ENCODE measurements at places on chromosomes 6 and 20.

DNA sequence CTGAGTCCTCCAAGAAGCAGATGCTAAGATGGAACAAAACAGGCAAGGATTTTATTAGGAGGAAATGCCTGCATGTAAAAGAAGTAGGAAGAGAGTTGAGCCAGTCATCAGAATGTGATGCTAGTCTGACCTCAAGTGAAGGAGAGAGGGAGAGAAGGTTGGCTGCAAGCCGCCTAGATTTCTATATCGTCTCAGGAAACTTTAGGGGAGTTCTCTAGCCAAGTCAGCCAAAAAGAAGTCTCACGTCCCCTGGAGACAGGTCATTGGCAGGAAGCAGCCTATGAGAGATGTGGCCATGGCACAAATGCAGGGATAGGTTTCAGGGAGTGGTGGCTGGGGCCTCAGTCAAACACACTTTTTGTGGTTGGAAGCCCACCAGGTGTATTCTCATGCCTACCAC lies 378.0 kb downstream of the CD109 start:
- no peak for DNase-seq

DNA sequence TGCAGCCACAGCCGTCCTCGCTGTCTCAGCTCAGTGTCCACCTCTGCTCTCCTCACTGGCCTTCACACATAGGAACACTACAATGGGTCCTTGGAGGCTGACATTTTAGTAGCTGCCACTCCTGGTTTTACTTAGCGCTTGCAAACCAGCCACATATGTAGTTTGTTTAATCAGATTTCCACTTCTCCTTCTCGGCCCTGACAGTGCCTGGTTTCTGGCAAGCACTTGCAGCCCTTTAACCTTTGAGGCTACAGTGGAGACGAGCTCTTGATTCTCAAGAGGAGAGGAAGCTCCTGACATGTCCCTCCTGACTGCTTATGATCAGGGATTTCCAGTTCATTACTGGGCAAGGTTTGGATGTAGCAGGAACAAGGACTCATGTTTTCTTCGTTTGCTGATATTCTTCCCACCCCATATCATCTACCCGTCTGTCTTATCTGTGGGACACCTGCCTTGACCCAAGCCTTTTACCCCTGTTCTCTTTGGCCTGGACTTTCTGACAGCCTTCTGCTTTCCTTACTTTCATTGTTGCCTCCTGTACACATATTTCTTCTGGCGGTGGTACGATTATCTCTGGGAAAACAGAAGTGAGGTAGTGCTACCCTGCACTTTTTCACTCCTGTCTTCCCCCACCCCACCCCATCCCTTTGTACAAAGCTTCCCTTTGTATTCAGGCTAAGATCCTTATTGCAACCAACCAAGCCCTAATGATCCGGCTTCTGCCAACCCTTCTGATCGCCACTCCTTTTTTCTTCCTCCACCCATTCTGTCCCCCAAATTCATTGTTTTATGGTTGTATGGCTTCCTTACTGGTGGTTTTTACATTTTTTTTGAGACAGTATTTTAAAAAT lies 31.2 kb downstream of the CEP43 start:
- no peak for DNase-seq

DNA sequence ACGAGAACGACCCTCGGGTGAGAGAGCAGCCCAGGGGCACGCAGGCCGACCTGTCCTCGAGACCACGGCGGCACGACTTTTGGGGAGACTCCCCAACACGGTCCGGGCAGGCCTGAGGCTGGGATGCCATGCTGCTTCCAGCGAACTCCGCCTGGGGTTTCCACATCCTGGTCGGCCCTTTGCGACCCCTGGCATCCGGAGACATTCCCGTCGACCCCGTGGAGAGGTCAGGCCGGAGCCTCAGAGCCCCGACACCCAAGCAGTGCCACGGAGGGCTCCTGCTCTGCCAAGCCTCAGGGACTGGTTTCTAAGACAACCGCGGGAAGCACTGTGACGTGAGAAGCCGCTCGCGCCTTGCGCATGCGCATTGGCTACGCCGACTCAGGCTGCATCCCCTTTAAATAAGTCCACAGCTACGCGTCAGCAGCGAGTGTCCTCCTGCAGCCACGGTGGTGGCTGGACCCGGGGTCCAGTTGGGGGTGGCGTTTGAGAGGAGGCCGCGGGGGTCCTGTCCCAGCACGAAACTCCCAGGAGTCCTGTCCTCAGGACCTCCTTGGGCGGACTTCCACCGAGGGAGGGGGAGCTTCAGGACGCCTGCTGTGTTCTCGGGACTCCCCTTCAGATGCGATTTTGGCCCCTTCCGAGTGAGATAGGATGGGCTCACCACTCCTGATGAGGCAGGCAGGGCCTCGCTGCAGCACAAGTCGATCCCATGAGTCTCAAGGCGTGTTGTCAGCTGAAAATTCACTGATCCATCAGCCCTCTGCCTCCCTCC lies 1089.3 kb upstream of the DEFB115 start:
- no peak for DNase-seq

GRCh38 chr6:159464816-159465215 lies 228.2 kb downstream of the SOD2 start:
- no peak for DNase-seq

DNA sequence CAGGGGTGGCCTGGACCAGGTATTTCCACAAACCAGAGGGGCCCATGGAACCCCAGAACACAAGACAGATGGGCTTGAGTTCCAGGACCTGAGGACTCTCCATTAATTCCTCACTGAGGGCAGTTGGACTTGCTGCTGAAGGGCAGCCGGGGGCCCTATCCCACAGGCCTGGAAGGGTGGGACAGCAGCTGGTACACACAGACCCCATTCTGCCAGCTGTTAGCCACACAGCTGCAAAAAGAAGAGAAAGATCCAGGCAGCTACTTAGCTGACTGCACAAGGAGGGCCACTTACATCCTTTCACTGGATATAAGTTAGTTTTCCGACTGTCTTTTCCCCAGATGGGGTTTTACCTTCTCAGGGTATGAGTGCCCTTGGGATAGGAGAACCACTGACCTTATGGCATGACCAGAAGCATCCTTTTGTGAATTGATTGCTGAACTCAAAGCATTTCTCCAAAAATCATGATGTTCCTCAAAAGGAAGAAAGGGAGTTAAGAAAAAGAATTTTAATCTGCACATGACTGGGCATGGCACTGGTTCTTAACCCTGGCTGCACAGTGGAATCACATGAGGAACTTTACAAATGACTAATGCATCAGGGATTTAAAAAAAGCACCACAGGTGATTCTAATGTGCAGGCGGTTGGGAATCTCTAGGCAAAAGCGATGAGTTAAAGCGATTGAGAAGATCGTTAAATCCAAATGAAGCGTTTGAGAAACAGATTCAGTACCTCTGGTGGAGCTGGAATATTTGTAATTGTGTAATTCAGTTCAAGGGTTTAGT lies 199.4 kb downstream of the TFAP2A start:
- DNase-seq = no peak

DNA sequence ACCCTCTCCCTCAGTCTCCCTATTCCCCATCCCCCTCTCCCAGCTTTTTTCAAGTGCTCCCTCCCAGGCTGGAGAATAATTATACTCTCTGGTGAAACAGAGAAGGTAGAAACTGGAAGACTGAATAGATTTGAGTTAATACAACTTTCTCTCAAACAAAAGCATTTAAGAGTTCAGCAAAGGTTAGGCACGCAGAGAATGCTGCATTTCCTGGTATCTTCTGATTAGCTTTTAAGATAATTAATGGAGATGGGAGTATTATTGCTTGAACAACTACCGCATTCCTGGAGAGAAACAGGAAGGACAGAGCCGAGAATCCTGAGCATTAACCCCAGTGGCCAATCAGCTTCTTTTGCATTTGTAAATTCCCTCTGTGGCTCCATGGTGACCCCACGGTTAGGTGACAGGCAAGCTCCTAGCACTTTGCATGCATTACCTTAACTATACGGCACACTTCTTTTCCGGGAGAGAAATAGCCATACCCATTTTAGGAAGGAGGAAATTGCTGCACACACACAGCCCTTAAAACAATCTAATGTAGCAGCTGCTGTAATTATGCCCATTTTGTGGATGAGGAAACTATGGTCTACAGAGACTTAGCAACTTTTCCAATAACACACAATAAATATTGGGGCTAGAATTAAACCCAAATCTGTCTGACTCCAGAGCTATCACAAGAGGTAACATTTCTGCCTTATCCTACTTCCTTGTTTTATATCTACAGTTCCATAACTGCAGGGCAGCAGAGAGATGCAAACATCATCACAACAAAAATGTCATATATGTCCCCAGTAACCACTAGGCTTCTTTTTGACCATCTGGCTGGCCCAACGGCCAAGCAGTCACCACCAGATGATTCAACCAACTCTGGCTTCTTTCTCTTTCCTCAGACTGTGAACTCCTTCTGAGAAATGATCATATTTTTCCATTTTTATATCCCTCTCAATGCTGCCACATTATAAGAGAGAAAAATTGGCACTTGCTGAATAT lies 169.9 kb downstream of the CD24 start:
- no peak for DNase-seq

DNA sequence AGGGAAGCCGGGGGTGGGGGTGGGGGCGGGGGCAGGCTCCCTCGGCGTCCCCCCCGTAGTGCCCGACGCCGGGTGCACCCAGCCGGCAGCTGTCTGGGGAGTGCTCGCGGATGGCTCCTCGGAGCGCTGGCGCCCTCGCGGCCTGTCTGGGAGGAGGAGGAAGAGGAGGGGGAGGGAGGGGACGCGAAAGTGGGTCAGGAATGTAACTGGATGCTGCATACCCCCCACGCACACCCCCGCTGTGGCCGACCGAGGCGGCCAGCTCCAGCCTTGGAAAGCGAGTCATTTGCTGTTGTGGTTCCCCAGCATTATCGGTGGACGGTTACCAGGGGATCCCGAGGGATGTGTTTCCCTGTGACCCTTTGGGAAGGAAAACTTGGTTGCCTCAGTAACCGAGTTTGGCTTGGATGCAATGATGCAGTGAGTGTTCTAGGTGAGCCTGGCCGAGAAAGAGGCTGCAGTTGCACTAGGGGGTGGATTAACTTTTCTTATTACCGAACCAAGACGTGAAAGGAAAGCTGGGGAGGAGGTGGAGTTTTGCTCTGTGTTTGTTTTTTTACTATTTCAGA lies 55.2 kb upstream of the RREB1 start:
- DNase-seq = no peak

GRCh38 chr6:71320041-71320440 lies 31.4 kb downstream of the OGFRL1 start:
- no peak for DNase-seq

GRCh38 chr6:161327360-161327953 lies 53.6 kb upstream of the AGPAT4 start:
- peak; percentile 17 for DNase-seq

GRCh38 chr6:73560182-73560732 lies 39.4 kb upstream of the EEF1A1 start:
- no peak for DNase-seq

DNA sequence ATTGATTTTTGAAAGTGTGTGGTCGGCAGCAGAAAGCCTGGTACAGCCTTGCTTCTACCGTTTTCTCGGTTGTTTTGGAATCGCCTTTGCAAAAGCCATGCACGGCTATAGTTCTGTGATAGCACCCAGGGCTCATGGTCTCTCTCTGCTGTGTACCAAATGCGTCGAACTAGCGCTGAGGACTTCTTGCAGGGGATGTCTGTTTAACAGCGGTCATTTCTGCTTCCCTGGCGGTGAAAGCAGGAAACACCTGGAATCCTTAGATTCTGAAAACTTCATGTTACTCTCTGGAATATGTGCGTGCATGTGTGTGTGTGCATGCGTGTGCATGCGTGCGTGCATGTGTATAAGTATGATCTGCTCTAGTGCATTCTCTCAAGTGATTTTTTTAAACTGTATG lies 26.1 kb upstream of the GCNT2 start:
- no peak for DNase-seq

DNA sequence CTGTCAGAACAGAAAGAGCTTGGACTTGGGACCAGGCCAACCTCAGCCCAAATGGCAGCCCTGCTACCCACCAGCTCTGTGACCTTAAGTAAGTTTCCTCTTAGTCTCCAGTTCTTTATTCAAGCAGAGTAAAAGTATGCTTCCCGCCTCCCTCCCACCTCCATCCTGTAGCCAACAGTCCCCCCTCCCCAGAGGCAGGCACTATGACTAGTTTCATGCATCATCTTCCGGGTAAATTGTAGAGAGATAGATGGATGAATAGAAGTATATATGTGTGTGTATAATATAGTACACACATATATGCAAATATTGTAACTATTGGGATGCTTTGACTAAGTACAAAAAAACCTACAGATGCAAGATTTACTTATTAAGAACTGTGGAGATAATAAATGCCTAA lies 39.5 kb upstream of the B4GALT5 start:
- DNase-seq = no peak

DNA sequence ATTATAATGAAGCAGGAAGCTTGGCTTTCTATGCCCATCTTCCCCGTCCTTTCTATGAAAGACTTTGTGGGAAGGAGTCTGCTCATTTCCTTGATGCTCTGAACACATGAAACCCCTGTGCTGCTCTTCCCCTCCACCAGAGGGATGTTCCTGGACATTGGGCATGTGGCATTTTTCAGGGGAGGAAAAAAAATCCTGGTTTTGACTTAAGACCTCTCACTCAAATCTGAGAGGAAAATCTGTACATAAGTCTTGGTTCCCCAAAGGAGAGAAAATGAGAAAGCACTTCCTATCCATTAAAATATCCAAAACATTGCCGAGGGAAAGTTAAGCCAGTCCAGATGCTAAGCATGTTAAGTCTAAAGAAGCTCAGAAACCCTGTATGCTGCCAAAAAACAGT lies 393.0 kb downstream of the PAX1 start:
- no peak for DNase-seq

DNA sequence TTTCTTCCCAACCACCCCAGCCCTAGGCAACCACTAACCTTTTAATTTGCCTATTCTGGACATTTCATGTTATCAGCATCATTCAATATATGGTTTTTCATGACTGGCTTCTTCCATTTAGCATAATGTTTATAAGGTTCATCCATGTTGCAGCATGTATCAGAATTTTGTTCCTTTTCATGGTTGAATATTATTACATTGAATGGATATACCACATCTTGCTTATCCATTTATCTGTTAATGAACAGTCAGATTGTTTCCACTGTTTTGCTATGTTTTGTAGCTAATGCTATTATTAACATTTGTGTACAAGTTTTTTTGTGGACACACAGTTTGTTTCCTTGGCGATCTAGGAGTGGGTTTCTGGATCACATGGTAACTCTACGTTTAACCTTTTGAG lies 3.0 kb upstream of the DNAAF9 start:
- DNase-seq = no peak

DNA sequence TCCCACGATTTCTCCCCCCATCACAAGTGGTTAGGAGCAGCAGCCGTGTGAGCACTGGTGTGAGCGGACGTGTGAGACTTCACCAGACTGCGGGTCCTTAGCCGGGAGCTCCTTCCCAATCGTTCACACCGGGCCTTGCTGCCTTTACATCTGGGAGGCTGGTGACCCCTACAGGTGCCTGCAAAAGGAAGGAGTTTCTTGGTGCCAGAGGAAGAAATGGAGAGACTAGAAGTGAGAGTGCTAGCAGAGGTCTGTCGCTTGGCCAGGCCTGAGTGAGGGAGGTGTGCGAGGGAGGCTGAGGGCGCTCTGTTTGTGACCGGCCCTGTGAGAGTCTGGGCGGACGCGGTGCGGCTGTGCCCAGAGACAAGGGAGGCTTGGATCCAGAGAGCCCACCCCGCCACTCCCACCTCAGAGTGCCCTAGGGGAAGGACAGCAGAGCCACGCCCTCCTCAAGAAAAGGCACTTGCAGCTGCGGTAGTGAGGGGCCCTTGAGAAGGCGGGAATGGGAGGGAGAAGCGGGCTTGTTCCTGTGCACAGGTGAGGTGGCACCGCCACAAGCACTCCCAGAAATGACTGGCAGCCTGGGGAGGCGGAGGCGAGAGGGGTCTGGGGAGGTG lies 10.0 kb upstream of the ARMC2 start:
- DNase-seq = no peak
